ENCODE measurements at places on chromosomes 13 and 19. TPM values are rescaled to one million over a fixed set of nuclear protein-coding genes. Genes with fewer than 3 reads are reported as not detected.

- H3K4me3 ChIP-seq: no peak overlapping the region
- DNase-seq: no peak
- no peaks in the 10 kb centered on the region for H3K36me3 ChIP-seq
- no peak overlapping the region for H3K27ac ChIP-seq
Measured at GRCh38 chr13:79709471-79709870, 228.5 kb downstream of the NDFIP2 start.

DNA sequence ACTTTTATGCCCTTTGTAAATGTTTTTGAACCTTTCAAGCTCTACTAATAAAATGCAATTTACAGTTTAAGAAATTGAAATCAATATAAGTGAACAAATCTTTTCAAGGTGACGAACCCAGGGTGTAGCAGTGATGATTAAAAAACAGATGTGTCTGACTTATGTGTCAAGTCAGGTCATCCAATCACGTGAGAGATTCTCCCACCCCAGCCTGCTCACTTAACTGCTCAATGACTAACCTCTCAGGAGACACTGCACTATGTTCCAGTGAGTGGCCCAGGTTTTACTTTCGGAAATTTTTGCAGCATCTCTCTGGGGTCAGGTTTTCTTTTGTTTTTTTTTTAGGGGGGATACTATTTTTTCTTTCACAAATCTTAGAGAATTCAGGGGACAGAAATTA, 60.7 kb downstream of the ZNF429 start:
- DNase-seq: no peak
- peaks cover 23% of the 10 kb centered on the region for H3K4me1 ChIP-seq
- H3K4me3 ChIP-seq: no peak overlapping the region
- no peaks in the 10 kb centered on the region for H3K27me3 ChIP-seq
- peak overlapping the region; percentile 69 for H3K27ac ChIP-seq

GRCh38 chr19:18131841-18132596, 20.9 kb upstream of the PIK3R2 start:
- H3K27me3 ChIP-seq: no peaks in the 10 kb centered on the region
- H3K4me1 ChIP-seq: peaks cover 16% of the 10 kb centered on the region
- no peak overlapping the region for H3K27ac ChIP-seq
- DNase-seq: no peak
- no peak overlapping the region for H3K4me3 ChIP-seq

GRCh38 chr19:45163751-45164460, 3.1 kb upstream of the NKPD1 start:
- DNase-seq: no peak
- H3K27me3 ChIP-seq: peaks cover 10% of the 10 kb centered on the region
- H3K36me3 ChIP-seq: no peaks in the 10 kb centered on the region
- H3K4me1 ChIP-seq: peaks cover 10% of the 10 kb centered on the region
- no peak overlapping the region for H3K4me3 ChIP-seq

DNA sequence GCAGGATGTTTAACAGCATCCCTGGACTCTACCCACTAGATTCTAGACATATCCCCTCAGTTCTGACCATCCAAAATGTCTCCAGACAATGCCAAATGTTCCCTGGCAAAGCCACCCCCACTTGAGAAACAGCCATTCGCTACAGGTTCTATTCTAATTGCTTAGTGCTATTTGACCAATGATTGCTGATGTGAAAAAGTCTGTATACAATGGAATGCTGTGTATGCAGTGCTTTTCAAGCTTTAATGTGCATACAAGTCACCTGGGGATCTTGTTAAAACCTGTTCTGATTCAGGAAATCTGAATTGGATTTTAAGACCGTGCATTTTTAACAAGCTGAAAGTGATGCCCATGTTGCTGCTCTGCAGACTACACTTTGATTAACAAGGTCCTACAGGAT, 331.8 kb upstream of the KLF12 start:
- peaks cover 49% of the 10 kb centered on the region for H3K27me3 ChIP-seq
- H3K4me1 ChIP-seq: no peaks in the 10 kb centered on the region
- no peak overlapping the region for H3K27ac ChIP-seq
- no peak for DNase-seq
- no peaks in the 10 kb centered on the region for H3K36me3 ChIP-seq

DNA sequence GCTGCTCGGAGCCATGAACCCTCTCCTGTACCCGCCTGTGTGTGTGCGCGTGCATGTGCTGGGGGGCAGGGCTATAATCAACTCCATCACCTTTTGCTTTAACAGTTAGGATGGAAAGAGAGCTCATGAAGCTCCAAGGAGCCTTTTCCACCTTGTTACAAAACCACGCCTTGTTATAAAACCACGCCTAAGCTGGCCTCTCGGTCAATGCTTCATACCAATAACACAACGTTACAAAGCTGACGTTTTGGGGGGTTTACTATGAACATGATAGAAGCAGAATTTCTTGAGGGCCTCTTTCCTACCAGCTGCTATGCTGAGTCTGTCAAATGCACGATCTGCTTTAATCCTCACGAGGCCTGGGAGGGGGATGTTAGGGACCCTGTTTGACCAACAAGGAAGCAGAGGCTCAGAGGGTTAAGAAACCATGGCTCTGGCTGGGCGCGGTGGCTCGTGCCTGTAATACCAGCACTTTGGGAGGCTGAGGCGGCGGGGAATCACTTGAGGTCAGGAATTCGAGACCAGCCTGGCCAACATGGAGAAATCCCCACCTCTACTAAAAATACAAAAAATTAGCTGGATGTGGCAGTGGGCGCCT, 11.9 kb downstream of the CAPS start:
- DNase-seq: no peak
- no peaks in the 10 kb centered on the region for H3K4me1 ChIP-seq
- peaks cover 11% of the 10 kb centered on the region for H3K36me3 ChIP-seq
- no peak overlapping the region for H3K27ac ChIP-seq
- H3K27me3 ChIP-seq: no peaks in the 10 kb centered on the region

GRCh38 chr13:83618966-83619365, 263.3 kb downstream of the SLITRK1 start:
- no peak overlapping the region for H3K27ac ChIP-seq
- H3K4me1 ChIP-seq: no peaks in the 10 kb centered on the region
- peaks cover 9% of the 10 kb centered on the region for H3K36me3 ChIP-seq
- H3K27me3 ChIP-seq: no peaks in the 10 kb centered on the region
- H3K4me3 ChIP-seq: no peak overlapping the region

- no peak overlapping the region for H3K4me3 ChIP-seq
- no peaks in the 10 kb centered on the region for H3K27me3 ChIP-seq
- no peaks in the 10 kb centered on the region for H3K36me3 ChIP-seq
Measured at GRCh38 chr13:84810781-84811180, 928.5 kb upstream of the SLITRK1 start.

GRCh38 chr19:11633223-11633622, 35.9 kb downstream of the ZNF627 start:
- no peaks in the 10 kb centered on the region for H3K36me3 ChIP-seq
- H3K27me3 ChIP-seq: no peaks in the 10 kb centered on the region
- H3K4me1 ChIP-seq: no peaks in the 10 kb centered on the region
- DNase-seq: no peak
- no peak overlapping the region for H3K27ac ChIP-seq

- DNase-seq: no peak
- peaks cover 90% of the 10 kb centered on the region for H3K4me1 ChIP-seq
- H3K4me3 ChIP-seq: peak overlapping the region; percentile 86
- peak overlapping the region; percentile 87 for H3K27ac ChIP-seq
- H3K36me3 ChIP-seq: peaks cover 22% of the 10 kb centered on the region
Measured at GRCh38 chr13:99354371-99354951, 47.3 kb upstream of the GPR183 start.

- no peak overlapping the region for H3K4me3 ChIP-seq
- H3K36me3 ChIP-seq: peaks cover 11% of the 10 kb centered on the region
- no peaks in the 10 kb centered on the region for H3K27me3 ChIP-seq
- no peak overlapping the region for H3K27ac ChIP-seq
- no peak for DNase-seq
Measured at GRCh38 chr13:23859904-23860303, 29.3 kb downstream of the MIPEP start.

- H3K27me3 ChIP-seq: no peaks in the 10 kb centered on the region
- peaks cover 32% of the 10 kb centered on the region for H3K36me3 ChIP-seq
- peak overlapping the region; percentile 87 for H3K4me3 ChIP-seq
- peaks cover 32% of the 10 kb centered on the region for H3K4me1 ChIP-seq
- peak overlapping the region; percentile 61 for H3K27ac ChIP-seq
- DNase-seq: no peak
Measured at GRCh38 chr19:52786078-52786463, 520 bp downstream of the ZNF600 start.

- no peak for DNase-seq
- H3K4me1 ChIP-seq: no peaks in the 10 kb centered on the region
- no peak overlapping the region for H3K4me3 ChIP-seq
- H3K36me3 ChIP-seq: no peaks in the 10 kb centered on the region
- no peak overlapping the region for H3K27ac ChIP-seq
- H3K27me3 ChIP-seq: no peaks in the 10 kb centered on the region
Measured at GRCh38 chr13:102295316-102296048, 106.4 kb downstream of the FGF14 start.

DNA sequence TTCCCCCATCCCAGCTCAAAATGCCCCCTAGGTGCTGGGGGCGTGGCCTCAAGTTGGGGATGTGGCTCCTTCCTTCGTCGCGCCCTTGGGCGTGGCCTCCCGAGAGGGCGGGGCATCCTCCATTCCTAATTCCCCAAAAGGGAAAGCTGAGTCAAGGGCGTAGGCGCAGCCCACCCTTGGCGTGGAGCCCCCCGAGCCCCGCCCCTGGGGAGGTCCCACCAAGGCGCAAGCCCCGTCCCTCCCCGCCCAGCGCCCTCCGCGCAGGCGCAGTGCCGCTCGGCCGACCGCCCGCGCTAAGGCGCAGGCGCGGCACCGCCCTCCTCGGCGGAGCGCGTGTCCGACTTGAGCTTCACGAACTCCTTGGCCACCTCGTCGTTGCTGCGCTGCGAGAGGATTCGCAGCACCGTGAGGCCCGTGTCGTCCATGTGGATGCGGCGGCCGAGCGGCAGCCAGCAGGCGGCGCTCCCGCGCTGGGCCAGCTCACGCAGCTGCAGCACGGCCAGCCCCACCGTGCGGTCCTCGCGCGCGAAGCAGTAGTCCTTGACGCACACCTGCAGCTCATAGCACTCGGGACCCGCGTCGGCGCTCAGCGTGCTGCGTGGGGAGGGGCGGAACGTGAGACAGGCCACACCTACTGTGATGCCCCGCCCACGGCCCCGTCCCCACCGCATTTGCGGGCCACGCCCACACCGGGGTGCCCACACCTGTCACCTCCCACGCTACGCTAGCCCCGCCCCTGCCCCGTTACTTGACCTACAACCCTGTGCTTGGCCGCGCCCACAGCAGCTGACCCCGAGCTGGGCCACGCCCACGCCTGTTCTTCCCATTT, 50.5 kb downstream of the COLGALT1 start:
- H3K27me3 ChIP-seq: peaks cover 35% of the 10 kb centered on the region
- DNase-seq: peak; percentile 79
- peak overlapping the region; percentile 88 for H3K4me3 ChIP-seq
- peak overlapping the region; percentile 54 for H3K27ac ChIP-seq
- no peaks in the 10 kb centered on the region for H3K36me3 ChIP-seq

GRCh38 chr13:32530841-32531253, 7.7 kb downstream of the N4BP2L2 start:
- peak overlapping the region; percentile 92 for H3K27ac ChIP-seq
- DNase-seq: no peak
- H3K4me3 ChIP-seq: peak overlapping the region; percentile 86
- peaks cover 62% of the 10 kb centered on the region for H3K4me1 ChIP-seq

DNA sequence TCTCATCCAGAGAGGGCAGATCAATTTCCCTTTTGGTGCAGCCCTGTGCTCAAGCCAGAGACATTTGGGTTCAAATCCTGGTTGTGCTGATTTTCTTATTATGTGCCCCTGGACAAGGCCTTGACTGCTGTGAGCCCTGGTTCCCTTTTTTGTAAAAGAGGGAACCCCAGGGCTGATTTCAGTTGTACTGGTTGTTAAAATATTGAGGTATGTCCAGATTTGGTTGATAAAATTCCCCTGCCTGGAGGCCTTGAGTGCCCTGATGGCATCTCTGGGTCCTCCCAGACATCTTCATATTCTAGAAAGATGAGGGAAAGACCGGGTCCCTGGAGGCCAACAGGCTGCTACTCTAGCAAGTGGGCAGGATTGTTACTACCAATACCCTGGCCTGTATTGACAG, 14.4 kb upstream of the PLAUR start:
- no peak overlapping the region for H3K27ac ChIP-seq
- no peak overlapping the region for H3K4me3 ChIP-seq
- H3K27me3 ChIP-seq: peaks cover 3% of the 10 kb centered on the region
- no peak for DNase-seq
- peaks cover 15% of the 10 kb centered on the region for H3K4me1 ChIP-seq

ZNF560 gene
- 0.38 TPM for total RNA-seq

BAX gene
- 203 TPM for total RNA-seq

GJA3 gene
- total RNA-seq: 0.05 TPM

MEIOSIN gene
- total RNA-seq: not detected

ZNF536 gene
- total RNA-seq: not detected

PROSER1 gene
- total RNA-seq: 66.0 TPM

KCNC3 gene
- 1.9 TPM for total RNA-seq

SSC5D gene
- total RNA-seq: 0.50 TPM

ACER1 gene
- not detected for total RNA-seq

C5AR1 gene
- total RNA-seq: 7.6 TPM
